AG10803 (cell line): ENCODE measurements at places on chromosomes 2 and 18.

DNA sequence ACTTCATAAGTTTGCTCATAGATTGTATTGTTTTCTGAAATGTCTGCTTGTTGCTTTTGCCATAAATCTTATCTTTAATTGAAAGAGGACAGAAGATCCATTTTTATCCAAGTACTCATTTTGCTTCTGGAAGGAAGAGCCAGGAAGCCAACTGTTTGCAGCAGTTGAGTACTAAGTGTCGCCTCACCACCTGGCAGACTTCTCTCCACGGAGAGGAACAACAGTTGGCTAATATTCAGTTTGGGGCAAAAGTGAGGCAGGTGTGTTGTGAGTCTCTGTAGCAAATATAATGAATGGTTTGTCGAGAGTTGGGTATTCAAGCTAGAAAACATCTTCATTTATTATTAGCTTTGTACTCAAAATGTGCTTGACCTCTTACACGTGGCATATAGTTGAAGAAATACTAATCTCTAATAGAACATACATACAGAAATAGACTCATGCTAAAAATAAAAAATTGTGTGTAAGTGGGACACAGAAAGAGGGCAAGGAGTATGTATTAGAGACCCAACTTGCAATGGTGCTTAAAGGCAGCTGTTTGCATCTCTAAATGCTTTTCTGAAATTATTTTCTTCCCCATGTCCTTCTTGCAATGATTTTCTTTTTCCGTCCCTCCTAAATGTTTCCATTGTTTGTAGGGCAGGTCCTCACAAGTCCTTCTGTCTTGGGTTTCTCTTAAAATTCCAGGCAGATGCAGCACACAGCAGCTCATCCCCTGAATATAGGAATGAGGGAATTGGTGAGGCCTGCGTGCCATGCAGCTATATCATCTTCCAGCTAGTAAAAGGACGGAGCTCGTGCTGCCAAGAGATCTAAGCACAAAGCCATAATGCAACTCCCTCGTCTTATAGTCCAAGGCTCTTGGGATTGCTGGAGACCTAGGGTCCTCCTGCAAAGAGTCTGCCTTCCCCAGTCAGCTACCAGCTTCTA lies 44.8 kb upstream of the MAP3K20 start:
- no peak for DNase-seq

- DNase-seq, result peak; percentile 13
Observed at GRCh38 chr2:164778723-164779122, 62.9 kb downstream of the COBLL1 start.

DNA sequence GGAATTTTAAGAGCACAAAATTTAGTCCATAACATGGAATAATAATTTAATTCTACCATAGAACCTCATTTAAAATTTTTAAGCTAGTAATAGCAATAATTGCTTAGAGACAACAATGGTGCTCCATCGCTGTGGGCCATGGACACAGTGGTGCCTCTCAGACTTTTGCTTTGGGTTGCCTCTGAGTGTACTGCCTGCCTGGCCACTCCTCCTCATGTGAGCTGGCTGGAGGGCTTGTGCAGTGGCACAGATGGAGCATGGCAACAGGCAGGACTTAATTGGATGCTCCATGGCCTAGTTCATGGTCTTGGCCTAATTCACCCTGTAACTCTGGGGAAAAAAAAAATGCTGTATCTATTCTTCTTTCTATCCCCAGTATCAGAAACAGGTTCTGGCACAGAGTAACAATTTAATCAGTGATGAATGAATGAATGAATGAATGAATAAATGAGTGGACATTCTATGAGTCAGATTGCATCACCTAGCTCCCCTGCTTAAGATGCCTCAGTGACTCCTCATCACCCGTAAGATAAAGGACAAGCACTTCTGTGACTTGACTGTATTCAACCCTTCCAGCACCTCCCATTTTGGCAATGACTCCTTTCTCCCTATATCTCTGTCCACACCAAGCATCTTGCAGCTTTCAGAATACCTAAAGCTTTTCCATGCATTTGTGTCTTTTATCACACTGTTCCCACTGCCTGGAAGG lies 211.8 kb upstream of the SLC14A2 start:
- no peak for DNase-seq

GRCh38 chr18:36217348-36217747 lies 30.1 kb downstream of the MOCOS start:
- DNase-seq, result no peak

- peak; percentile 67 for DNase-seq
Observed at GRCh38 chr2:74573747-74574562, 19.4 kb downstream of the DOK1 start.

DNA sequence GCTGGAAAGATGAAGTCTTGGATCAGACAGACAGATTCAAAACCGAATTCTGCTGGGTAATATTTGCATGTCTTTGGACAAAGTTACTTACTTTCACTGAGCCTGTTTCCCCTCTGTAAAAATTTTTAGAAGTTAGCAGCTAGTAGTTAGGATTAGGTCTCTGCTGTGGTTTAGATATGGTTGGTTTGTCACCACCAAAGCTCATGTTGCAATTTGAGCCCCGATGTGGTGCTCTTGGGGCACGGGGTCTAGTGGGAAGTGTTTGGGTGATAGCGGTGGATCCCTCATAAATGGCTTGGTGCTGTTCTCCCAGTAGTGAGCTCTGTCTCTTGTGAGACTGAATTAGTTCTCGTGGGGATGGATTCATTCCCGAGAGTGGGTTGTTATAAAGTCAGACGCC lies 38.9 kb upstream of the PNO1 start:
- DNase-seq, result no peak

GRCh38 chr2:236536727-236537398 lies 32.8 kb upstream of the ACKR3 start:
- no peak for DNase-seq

DNA sequence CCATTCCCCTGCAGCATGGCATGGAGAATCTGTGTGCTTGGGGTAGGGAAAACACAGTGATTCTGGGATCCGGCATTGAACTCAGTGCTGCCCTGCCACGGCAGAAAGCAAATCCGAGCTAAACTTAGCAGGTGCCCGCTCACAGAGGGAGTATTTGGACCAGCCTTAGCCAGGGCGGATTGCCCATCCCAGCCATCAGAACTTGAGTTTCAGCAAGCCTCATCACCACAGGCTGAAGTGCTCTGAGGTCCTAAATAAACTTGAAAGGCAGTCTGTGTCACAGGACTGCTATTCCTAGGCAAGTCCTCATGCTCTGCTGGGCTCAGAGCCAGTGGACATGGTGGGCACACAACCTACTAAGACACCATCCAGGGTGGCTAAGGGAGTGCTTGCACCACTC lies 86.2 kb upstream of the YPEL5 start:
- no peak for DNase-seq
